ENCODE measurements at places on chromosomes 4 and X.

- no peak for DNase-seq
These were observed 178.4 kb downstream of the ANKRD50 start for GRCh38 chr4:124534131-124534530.

GRCh38 chr4:164706675-164707074, 47.3 kb upstream of the SMIM31 start:
- DNase-seq, result no peak

GRCh38 chrX:99073551-99073950, 1336.5 kb downstream of the PCDH19 start:
- no peak for DNase-seq

GRCh38 chr4:55483315-55483714, 63.4 kb downstream of the CLOCK start:
- no peak for DNase-seq

DNA sequence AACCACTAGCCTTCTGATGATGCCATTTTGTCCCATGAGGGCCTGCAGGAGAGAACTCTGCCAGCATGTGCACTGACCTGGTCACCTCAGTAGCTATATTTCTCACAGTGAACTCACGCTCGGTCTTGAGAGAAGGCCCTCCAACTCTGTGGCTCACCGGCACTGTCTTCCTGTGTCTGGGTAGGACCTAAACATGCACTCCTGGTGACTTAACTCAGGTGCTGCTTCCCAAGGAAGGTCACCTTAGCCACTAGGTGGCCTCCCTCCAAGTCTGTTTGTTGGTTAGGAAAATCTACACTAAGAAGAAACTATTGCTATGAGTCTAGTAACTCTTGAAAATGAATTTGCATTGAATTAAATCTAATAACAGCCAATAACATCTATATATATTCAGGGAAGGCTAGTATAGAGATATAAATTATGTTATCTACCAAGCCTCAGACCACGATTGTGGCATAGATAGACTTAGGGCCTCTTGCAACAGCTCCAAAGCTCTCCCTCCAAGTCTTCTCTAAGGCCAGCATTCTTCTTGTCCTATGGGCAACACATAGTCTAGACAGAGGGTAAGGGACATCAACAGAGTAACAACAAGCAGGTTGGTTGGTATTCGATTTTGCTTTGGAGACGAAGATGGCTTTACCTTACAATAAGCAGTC, 24.7 kb downstream of the TLR10 start:
- no peak for DNase-seq

DNA sequence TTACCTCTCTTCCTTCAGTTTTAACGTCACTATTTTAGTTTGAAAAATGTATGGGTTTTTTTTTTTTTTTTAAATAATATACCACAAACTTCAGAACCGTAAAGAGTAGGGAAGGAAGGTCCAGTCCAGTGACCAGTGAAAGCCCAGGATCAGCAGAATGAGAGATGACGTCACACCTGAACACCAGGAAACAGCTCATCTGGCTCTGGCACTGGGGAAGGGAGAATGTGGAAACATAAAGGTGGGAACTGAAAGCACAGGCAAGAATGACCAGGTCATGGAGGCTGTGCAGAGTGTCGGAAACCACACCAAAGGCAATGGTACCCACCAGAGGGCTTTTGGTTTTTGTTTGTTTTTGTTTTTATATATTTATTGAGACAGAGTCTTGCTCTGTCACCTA, 141.2 kb downstream of the DHX15 start:
- DNase-seq, result no peak

GRCh38 chr4:84366161-84366560, 132.9 kb downstream of the NKX6-1 start:
- DNase-seq, result no peak

DNA sequence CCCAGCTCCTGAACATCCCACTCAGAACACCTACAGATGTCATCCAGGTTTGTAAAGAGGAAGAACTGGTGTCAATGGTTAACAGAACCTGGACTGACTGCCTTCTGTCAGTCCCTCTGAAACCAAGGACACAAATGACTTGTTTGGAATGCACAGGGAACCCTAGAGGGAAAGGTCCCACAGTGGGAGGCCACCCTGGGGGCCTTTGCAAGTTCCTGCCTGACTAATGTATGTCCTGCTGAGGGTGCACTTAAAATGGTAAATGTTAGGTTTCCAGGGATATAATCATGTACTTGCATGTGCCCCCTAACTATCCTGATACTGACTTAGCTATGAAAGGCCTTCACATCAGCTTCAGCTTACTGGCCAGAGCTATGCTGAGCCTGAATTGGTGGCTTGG, 15.0 kb upstream of the XAGE2 start:
- no peak for DNase-seq

DNA sequence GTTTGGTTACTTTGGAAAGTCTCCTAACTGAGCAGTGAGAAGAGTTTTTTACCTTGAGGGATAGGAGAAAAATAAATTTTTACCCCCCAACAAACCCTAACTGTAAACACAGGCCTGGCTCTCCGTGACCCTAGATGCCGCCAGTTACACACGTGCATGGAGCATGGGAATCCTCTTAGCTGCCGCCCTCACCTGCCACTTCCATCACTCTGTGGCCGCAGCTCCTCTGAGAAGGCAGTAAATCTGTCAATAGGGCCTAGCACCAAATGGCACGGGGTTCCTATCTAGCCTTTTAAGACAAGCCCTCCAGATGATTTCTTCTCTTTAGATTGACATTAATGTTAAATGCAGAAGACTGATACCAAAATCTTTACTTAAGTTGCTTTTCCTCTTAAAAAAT, 330.3 kb upstream of the FAM241A start:
- DNase-seq, result no peak
